CD4-positive, alpha-beta T cell treated with Interleukin-6 for 4 hours (primary cell): ENCODE measurements at places on chromosomes 7 and 10.
A peak's percentile ranks its signal among the peaks of the same experiment; 100 is the strongest.

- DNase-seq: no peak
Measured at GRCh38 chr7:76191783-76192240, 9.9 kb upstream of the SRRM3 start.

GRCh38 chr10:5964736-5965135 lies 12.6 kb downstream of the IL15RA start:
- no peak for DNase-seq

DNA sequence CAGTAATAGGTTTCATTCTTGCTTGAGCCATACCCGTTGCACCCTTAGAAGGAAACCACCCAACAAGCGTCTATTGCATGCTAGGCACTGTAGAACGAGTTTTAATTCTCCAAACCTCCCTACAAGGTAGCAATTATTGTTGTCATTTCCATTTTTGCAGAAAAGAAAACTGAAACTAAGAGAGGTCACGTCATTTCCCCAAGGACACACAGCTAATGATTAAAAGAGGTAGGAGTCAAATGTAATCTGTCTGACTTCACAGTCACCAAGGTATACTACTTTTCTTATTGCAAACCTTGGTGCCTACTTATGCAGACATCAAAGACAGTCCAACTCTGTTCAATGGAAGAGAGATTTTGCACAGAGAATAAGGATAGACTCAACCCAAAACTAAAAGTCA lies 49.1 kb upstream of the C1QL3 start:
- no peak for DNase-seq

GRCh38 chr10:120005207-120006201 lies 113.0 kb downstream of the SEC23IP start:
- DNase-seq: no peak

- DNase-seq: no peak
Measured at GRCh38 chr10:26733750-26734568, 36.5 kb downstream of the PDSS1 start.

- no peak for DNase-seq
Measured at GRCh38 chr7:106566196-106566595, 94.8 kb downstream of the CCDC71L start.

GRCh38 chr7:6382817-6383216 lies 64.9 kb downstream of the DAGLB start:
- DNase-seq: no peak

- peak; percentile 38 for DNase-seq
Measured at GRCh38 chr7:150524018-150524417, 9.3 kb downstream of the GIMAP7 start.

DNA sequence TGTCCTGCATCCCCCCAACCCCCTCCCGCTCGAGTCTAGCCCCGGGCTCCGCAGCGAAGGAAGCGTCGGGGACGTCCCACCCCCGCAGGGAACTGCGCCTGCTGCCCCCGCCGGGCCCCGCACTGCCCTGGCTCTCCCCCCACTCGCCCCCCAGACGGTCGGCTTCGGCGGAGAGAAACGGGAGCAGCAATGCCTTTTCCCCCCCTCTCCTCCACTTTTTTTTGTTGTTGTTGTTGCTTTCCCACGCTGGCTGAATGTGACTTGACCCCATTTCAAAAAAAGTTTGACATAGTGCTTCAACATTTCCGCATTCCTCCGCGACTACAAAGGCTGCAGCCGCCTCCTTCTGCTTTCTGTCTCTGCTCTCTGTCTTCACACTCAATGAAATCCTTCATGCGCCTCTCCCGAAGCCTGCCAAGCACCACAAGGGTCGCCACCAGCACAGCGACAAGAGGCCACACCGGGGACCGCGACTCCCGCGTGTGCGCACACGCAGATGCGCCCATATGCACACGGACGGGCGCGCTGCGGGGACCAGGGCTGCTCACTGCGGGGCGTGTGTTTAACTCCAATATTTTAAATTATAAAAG lies 1.0 kb downstream of the CDK6 start:
- peak; percentile 54 for DNase-seq

- no peak for DNase-seq
Measured at GRCh38 chr10:86341361-86341811, 25.2 kb downstream of the GRID1 start.

DNA sequence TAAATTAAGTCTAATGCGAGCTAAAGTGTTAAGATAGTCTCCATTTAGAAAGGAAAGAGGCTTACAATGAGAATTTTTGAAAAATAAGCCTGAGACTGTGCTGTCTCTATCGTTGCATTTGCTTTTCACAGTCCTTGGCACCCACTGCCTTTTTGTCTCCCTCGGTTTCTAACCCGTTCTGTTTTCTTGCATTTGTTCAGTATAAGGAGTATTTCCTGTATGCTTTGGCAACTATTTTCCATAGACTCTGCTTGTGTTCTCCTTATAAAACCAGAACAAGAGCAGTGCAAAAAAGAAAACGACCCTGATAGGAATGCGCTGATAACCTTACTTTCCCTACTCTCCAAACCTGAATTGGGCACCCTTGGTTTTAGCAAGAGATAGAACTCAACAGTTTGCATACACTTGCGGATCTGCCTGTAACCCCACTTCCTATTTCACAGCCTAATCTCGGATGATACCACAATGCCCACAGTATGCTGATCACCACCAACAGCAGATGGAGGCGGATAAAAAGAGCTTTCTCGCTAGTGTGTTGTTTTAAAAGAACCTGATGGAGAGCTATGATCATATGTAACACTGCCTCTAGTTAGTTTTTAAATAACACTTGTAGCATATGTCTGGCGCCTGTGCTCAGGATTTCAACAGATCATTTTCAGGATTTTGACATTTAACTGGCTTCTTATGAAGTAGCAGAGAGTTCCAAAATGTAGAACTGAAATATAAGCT lies 1.6 kb upstream of the ARHGAP12 start:
- peak; percentile 29 for DNase-seq

DNA sequence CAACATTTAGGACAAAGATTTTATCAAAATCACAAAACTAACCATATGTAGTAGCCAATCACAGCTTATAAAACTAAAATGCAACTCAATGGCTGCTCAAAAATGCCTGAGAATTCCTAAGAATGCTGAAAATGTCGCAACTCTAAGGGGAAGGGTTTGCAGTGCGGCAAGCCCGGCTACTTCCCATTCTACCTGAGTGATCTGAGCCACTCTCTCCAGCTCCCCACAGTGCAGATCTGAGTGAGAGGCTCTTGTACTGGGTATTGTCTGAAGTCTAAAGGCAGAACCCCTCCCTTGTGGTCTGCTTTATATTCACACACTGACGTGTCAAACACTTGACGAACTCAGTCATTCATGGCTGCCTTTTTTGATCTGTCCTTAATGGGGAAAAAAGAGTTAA lies 28.9 kb downstream of the RAB11FIP2 start:
- no peak for DNase-seq

GRCh38 chr10:125165584-125166573 lies 5.5 kb upstream of the CTBP2 start:
- DNase-seq: no peak

DNA sequence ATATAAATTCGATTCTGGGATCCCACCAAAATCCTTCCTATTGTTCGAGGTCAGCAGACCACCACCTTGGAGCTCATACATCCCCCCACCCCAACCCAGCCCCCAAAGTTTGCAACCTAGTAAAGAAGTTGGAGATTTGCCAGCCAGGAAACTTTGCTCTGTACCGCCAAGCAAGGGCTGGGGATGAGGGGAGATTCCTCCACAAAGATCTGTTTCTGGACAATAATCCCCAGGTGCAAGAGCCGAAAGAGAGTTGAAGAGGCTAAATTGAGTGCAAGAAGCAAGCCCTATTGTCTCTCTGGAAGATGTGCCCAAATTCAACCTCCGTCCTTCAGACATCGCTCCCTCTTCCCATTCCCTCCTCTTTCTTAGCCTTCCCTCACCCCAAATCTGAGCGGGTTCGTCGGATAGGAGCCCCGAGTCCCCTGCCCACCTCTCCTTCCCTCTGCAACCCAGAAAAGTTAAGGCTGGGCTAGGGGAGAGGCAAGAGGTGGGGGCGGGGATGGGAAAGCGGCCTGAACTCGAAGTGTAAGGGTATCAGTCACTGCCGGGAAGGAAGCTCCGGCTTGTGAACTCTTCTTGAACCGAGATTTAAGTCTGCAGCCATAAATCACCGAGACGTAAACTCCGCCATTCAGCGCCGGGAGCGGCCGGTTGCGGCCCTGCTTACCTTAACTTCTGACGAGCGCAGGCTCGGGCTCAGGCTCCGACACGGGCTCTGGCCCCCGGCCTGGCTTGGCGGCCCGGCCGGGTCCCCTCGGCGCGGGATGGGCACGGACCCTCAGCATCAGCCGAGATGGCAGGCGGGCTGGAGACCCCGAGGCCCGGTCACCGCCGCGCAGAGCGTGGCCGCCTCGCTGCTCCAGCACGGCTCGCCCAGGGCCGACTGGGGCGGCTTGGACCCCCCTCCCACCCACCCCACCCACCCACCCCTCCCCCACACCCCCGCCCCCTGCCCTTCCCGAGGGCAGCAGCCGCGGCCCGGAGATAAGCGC lies 10.8 kb upstream of the HOXA2 start:
- DNase-seq: no peak

GRCh38 chr7:4861673-4862072 lies at the start of gene PAPOLB:
TSS of gene PAPOLB (minus strand) at chr7:4862030. CDS start at chr7:4861810, 220 bp downstream.
- no peak for DNase-seq

- DNase-seq: no peak
Measured at GRCh38 chr7:121269798-121270197, 59.0 kb upstream of the WNT16 start.

- DNase-seq: no peak
Measured at GRCh38 chr7:55241958-55242357, 123.2 kb upstream of the LANCL2 start.

DNA sequence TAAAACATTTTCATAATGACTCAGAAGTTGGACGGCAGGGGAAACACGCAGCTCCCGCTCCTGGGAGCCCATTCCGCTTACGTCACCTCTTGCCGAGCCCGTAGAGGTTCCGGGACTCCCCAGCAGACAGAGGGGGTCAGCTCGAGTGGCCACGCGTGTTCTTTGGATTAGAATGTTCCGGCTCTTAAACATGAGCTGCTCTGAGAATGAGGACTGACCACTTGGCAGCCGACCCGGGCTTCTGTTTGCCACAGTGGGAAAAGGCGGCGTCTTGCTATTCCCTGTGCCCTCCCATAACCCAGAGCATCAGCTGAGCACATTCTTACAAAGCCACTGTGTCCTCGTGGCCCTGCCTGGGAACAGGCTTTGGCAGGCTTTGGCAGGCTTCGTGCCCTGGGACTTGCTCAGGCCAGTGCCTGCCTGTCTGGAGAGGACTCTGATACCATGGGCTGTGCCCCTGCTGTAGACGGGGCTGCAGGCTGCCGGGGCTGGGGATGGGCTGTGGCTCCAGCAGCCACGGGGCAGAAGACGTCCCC lies 40.1 kb downstream of the PFKP start:
- DNase-seq: no peak

GRCh38 chr10:102537367-102537766 lies 33.6 kb downstream of the SUFU start:
- no peak for DNase-seq

DNA sequence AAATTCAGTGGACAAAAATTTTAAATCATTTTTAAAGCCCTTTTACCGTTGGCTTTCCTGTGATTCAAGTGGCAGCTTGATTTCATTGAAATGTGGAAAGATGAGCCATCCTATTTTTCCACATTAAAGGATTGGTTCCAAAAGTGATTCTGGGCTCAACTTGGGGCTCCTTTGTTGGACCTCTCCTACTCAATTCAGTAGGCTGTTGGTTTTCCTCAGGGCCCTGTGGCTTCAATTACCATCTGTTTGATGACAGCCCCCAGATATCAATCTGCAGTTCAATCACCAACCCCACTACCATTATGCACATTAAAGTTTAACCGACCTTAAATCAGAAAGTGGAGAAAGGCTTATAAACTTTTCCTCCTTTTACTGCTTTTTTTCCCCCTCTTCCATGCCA lies 47.3 kb downstream of the AVL9 start:
- DNase-seq: no peak

DNA sequence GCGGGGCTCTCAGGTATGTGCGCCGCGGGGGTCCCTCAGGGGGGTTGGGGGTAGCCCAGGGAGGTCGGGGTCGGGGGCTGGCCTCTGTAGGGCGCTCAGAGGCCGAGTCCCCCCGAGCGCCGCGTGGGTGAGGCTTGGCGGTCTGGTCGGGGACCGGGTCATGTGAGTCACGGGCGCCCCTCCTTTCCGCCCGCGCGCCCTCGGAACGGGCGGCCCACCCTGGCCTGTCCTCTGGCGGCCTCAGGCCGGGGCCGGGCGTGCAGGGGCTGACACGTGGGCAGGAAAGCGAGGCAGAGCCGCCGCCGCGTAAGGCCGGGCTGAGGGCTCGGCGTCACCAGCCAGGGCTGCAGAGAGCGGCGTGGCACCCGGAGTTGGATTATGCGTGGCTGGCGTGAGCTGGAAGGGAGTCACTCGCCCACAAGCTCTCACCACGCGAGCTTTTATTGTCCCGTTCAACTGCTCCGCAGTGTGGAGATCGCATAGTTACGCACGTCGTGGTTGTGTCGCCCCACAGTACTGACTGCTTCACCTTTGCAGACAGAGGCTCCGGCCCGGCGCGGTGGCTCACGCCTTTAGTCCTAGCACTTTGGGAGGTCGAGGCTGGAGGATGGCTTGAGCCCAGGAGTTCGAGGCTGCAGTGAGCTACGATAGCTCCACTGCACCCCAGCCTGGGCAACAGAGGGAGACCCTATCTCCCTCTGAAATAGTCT lies 385 bp downstream of the SHLD2 start:
- peak; percentile 75 for DNase-seq

GRCh38 chr10:5708356-5708755 lies 23.7 kb downstream of the TASOR2 start:
- DNase-seq: no peak

DNA sequence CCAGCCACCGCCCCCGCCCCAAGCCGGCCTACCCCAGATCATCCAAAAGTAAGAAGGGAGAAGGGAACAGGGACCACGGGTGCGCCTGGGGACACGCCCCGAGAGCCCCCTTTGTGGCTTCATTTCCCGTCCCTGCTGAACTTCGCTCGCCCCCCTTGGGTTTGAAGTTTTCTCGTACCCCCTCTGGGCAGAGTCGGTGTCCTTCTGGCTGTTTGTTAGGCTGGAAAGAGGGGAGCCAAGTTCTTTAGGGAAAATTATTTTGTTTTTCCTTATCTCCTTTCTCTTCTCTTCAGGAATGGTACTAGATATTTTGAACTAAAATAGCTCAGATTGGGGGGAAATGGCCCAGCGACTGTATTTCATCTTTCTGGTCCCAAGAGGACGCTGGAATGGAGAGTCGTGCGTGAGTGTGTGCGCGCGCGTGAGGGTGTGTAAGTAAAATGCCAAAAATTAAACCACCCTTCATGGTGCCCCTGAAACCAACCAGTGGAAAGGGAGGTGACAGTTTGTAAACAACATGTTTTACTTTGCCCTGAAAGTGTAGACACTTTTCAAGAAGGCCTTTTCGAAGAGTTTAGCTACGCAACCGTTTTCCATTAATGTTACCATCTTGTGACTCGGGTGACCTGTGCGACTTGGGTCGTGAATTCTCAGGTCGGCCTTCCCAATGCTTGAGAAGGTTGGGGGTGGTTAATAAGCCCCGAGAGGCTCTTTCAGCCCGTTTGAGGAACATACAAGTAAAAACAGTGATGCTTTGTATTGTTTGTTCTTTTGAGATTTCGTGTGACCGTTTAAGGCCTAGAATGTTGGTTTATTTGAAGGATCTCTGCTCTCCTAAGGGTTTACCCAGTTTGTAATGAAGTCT lies 694 bp downstream of the RBM20 start:
- DNase-seq: no peak
